ENCODE measurements at places on chromosomes 11 and 22.

DNA sequence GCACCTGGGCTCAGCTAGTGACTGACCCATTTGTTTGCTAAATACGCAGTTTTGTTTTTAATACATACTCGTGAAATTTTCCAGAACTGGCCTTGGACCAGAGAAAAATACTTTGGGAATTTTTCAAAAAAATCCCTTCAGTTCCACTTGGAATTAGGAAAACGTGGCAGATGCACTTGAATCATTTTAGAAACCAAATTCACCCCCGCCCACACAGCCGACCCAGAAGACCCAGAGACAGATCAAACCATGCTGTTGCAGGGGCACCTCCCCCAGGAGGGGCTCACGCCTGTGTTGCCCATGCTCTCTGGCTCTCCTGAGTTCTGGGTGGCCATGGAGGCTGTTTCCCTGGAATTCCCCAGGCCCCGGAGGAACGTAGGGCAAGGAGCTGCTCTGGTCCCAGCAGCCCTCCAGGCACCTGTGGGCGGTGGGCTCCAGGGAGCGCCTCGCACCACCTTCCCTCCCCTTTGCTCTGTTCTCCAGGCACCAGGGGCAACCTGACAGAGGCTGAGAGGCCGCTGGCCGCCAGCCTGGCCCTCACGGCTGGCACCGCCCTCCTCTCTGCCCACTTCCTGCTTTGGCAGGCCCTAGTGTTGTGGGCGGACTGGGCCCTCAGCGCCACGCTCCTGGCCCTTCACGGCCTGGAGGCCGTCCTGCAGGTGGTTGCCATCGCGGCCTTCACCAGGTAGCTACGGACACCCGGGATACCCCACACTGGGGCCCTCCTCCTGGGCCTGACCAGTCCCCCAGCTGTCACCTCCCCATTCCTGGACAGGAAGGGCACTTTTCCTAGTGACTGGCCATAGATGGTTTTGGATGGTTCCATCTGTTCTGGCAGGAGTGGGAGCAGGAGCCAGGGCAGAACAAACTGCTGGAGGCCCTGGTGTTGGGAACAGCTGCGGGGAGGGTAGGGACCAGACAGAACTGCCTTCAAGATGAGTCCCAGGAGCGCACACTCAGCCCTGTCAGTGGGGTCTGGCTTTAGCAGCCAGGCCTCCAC lies 3.3 kb upstream of the EPS8L2 start:
- DNase-seq, result no peak

DNA sequence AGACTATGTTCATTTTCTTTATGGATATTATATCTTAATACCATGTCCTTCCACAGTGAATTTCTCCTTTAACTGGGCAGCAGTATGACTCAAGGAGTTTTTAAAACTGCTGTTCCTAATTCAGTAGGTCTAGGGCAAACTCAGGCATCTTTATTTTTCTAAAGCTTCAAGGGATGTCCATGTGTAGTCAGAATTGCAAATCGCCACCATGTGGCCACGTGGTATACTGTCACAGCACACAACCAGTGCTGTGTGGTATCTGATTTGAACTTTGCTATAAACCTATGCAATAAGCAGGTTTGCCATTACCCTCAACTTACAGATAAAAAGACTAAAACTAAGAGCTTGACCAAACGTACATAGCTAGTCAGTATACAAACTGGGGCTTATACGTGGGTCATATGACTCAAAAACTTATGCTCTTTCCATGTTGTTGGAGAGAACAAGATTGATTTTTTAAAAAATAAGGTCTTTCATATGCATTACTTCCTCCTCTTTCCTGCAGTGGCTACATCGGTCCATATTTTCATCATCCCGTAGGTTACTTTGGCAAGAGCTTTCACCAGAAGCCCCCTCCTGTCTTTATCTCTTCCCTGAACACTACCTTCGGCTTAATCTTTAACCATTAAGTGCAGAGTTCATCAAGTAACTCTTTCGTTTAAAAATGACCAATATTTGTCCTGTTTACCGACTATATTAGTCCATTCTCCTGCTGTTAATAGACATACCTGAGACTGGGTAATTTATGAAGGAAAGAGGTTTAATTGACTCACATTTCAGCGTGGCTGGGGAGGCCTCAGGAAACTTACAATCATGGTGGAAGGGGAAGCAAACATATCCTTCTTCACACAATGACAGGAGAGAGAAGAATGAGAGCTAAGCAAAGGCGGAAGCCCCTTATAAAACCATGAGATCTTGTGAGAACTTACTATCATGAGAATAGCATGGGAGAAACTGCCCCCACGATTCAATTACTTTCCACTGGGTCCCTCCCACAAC lies 8.0 kb upstream of the HTATIP2 start:
- DNase-seq, result peak; percentile 54

- no peak for DNase-seq
Measured at GRCh38 chr11:35523861-35524260, 1.6 kb downstream of the PAMR1 start.

GRCh38 chr11:74570266-74571061 lies 21.9 kb upstream of the POLD3 start:
- DNase-seq, result peak; percentile 68

DNA sequence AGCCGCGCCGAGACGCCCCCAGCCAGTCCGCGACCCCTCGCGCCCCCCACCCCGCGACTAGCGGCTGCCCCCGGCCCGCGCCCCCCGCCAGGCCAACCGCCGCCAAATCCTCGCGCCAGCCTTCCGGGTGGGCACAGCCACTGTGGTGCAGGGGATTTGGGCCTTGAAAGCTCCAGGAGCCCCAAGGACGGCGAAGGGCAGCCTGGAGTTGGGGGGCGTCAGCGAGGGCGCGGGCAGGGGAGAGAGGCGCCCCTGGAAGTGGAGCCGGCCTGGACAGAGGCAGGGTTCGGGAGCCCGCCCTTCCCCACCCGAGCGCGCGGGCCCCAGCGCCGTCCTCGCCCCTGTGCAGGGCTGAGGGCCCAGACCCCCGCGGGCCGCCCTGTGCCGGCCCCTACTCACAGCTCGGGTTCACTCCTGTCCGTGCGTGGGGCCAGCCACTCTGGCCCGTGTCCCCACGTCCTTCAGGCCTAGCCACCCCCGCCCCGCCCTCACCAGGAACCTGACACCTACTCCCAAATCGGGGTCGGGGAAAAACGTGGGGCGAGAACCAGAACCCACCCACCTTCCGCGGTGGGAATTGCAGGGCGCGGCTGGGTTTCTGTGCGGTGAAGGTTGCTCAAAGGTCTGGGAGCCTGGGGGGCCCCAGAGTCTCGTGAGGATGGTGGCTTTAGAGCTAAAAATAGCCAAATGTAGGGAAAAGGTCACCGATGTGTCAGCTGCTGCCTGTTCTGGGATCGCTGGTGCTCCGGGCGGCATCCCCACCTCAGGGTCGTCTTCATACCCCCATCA lies at the start of gene CPT1B:
Gene CPT1B, minus strand, starts transcription at position 441 of the 789 bp plus-strand sequence. CDS start 512 bp downstream, outside the sequence.
- peak; percentile 30 for DNase-seq

- no peak for DNase-seq
Measured at GRCh38 chr11:3860375-3860774, 4.9 kb downstream of the STIM1 start.

DNA sequence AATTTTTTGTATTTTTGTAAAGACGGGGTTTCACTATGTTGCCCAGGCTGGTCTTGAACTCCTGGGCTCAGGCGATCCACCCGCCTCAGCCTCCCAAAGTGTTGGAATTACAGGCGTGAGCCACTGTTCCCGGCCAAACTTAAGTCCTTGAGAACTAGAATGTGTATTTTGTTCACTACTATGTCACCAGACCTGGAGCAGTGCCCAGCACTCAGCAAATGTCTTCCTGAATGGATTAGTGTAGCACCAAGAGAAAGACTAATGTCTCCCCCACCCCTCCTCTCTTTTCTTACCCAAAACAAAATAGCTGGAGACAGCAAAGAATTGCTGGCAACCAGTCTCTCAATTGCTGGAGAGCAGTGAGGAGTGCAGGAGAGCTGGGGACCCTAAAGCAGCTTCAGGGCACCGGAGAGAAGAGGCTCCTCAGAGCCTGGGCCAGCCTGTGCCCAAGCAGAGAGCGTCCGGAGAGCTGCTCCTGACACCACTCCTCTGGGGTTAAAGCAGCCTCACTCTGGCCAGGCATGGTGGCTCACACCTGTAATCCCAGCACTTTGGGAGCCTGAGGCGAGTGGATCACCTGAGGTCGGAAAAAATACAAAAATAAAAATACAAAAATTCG lies 14.9 kb downstream of the SLC25A18 start:
- DNase-seq, result no peak

DNA sequence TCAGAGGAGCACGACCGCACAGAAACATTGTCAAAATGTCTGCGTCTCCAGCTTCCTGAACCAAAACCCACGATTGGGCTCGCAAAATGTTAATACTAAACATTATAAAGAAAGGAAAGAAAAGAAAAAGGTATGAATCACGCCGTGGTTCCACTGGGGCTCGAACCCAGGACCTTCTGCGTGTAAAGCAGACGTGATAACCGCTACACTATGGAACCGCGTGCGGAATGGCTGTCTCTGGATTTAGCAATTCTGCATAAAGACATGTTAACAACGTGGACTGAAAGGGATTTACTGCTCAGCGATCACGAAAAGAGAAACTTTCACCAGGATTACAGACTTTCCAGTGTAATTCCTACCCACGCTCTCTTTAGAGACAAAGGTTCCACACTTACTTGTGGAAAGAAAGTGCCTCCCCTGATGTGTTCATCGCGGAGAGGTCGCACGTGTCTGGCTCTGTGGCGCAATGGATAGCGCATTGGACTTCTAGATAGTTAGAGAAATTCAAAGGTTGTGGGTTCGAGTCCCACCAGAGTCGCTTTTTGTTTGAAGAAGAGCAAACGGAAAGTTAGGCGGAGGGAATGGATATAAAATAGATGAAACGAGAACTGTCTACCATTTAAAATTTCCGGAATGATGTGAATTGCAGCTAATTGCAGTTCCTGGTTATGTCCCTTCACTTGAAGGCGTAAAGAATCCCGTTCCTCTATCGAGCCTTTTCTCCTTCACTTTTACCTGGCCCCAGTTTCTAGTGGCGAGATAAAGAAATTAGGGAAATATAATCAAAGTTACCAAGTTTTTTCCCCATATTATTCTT lies 39.7 kb downstream of the OR4D9 start:
- DNase-seq, result peak; percentile 47

DNA sequence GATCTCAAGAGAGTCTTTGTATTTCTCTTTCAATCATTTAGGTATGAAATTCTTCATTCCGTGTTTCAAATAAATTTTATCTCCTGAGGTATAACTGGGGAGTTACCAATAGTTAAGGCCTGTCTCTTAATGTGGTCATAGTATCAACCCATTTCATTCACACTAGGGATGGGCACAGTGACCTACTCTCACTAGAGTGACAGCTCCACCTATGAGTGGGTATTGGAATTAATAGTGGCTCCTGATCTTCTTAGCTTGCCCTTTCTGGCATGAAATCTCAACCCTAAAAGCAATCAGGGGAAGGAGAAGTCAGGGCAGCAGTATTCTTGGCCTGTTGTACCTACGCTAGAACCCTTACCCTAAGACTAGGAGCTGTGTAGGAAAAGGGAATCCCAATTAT lies 507.7 kb downstream of the FAM181B start:
- DNase-seq, result no peak

GRCh38 chr11:80649186-80649585 lies 1208.4 kb upstream of the TENM4 start:
- DNase-seq, result no peak

GRCh38 chr11:14555818-14556217 lies 35.6 kb upstream of the PSMA1 start:
- DNase-seq, result no peak

GRCh38 chr22:22833059-22833458 lies 54.6 kb upstream of the IGLL5 start:
- no peak for DNase-seq

- DNase-seq, result no peak
Measured at GRCh38 chr11:10317151-10317755, 12.4 kb downstream of the ADM start.

DNA sequence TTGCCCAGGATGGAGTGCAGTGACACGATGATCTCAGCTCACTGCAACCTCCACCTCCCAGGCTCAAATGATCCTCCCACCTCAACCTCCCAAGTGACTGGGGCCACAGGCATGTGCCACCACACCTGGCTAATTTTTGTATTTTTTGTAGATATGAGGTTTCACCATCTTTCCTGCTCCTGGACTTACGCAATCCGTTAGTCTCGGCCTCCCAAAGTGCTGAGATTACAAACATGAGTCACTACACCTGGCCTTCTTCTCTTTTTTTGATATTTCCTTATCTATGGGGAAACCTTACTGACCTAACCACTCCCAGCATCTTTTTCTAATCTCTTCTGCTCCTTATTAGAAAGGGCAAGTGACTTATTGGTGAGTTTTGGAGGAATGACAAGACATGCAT lies 121.7 kb upstream of the CHORDC1 start:
- DNase-seq, result no peak

DNA sequence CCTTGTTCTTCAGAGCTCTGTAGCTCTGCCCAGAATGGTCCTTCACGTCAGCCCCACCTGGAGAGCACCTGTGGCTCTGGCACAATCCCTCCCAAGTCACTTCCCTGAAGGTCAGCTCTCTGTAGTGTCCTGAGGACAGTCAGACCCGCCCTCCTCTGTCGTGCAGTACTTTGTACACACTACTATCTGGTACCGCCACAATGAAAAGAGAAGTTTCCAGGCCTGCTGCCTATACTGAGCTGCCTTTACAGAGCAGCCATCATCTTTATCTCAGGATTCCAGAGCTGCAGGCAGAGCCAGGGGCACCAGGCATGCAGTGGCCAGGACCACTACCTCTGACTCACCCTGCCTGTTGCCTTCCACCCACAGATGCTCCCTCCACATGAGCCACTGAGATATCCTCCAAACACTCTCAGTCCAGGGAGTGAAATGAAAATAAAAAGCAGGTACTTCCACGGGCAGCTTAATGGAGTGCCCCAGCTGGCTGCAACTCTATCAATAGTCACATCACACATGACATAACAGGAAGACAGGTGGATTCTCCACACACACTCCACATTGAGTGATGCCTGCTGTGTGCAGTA lies 7.3 kb downstream of the PACSIN2 start:
- DNase-seq, result peak; percentile 66

- DNase-seq, result no peak
Measured at GRCh38 chr11:82855616-82856015, 44.6 kb downstream of the PRCP start.

DNA sequence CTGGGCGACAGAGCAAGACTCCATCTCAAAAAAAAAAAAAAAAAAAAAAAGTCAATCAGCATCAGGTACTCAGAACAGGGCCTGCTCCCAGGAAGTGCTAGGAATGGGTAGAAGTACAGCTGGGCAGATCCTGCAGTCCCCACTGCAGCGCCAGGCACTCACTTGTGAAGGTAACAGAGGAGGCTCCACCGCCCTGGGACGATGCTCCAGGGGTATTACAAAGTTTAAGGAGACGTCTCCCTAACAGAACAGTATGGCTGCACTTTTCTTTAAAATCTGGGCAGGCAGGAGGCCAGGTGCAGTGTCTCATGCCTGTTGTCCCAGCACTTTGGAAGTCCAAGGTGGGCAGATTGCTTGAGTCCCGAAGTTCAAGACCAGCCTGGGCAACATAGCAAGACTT lies 1449.0 kb downstream of the BRD1 start:
- no peak for DNase-seq

- peak; percentile 30 for DNase-seq
Measured at GRCh38 chr11:13214276-13214675, 63.3 kb upstream of the BMAL1 start.

DNA sequence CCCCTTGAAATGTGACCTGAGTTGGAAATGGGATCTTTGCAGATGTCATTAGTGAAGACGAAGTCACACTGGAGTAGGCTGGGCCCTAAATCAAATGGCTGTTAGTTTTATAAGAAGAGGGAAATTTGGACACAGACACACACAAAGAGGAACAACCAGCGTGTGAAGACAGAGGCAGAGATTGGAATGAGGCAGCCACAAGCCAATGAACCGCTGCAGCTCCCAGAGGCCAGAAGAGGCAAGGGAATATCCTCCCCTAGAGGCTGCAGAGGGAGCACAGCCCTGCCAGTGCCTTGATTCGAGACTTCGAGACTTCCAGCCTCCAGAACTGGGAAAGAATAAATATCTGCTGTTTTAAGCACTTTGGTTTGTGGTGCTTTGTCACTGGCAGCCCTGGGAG lies 484.5 kb downstream of the MN1 start:
- no peak for DNase-seq

Data from GM03348 (cell line).